Nucleus accumbens (tissue), 56 donors: ENCODE measurements at places on chromosomes 6 and 20.

DNA sequence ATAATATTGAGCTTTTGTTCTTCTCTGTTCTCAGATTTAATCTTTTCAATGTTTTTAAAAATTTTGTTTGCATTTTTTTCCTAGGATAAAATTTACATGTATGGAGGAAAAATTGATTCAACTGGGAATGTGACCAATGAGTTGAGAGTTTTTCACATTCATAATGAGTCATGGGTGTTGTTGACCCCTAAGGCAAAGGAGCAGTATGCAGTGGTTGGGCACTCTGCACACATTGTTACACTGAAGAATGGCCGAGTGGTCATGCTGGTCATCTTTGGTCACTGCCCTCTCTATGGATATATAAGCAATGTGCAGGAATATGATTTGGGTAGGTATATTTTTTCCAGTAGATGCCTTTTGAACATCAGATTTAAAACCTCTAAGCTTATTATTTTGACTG, 89.8 kb downstream of the ATRN start:
- no peak for DNase-seq

- no peak for DNase-seq
These were observed 77.4 kb downstream of the SMOC2 start for GRCh38 chr6:168518348-168518745.

DNA sequence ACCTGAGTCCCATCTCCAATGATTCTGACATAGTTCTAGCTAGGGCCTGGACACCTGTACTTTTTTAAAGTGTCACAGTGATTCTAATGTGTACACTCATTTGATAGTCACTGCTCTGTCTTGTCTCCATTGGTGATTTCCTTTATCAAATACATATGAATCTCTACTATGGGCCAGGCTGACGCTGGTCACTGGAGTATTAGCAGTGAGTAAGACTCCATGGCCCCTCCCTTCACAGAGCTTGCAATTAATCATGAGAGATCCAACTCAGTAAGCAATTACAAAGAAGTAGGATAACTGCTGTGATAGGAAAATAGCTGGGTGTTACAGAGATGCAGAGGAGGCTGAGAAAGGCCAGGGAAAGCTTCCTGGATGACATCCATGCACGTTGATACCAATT, 19.3 kb upstream of the SASH1 start:
- DNase-seq = no peak

GRCh38 chr6:56505512-56506260, 137.0 kb downstream of the DST start:
- DNase-seq = no peak

- DNase-seq = no peak
These were observed 29.6 kb downstream of the GSS start for GRCh38 chr20:34925981-34926380.
